Uterus (tissue), 4 donors: ENCODE measurements at places on chromosomes 4 and X.

GRCh38 chr4:123546573-123547060, 150.0 kb downstream of the SPRY1 start:
- no peaks in the 10 kb centered on the region for H3K4me1 ChIP-seq
- H3K4me3 ChIP-seq, result no peak overlapping the region
- H3K36me3 ChIP-seq, result no peaks in the 10 kb centered on the region
- DNase-seq, result no peak
- H3K27me3 ChIP-seq, result no peaks in the 10 kb centered on the region
- H3K27ac ChIP-seq, result no peak overlapping the region

- no peak for DNase-seq
- H3K27ac ChIP-seq, result no peak overlapping the region
- no peak overlapping the region for H3K4me3 ChIP-seq
- no peaks in the 10 kb centered on the region for H3K27me3 ChIP-seq
Observed at GRCh38 chrX:69324851-69325250, 159.6 kb upstream of the PJA1 start.

GRCh38 chr4:26473893-26474292, 16.4 kb downstream of the CCKAR start:
- no peaks in the 10 kb centered on the region for H3K36me3 ChIP-seq
- DNase-seq, result no peak
- H3K27me3 ChIP-seq, result no peaks in the 10 kb centered on the region

- DNase-seq, result no peak
- no peaks in the 10 kb centered on the region for H3K36me3 ChIP-seq
- H3K4me3 ChIP-seq, result no peak overlapping the region
- no peak overlapping the region for H3K27ac ChIP-seq
- no peaks in the 10 kb centered on the region for H3K27me3 ChIP-seq
Observed at GRCh38 chr4:2432991-2433530, 14.3 kb downstream of the CFAP99 start.

GRCh38 chr4:20504146-20504545, 196.1 kb upstream of the PACRGL start:
- no peaks in the 10 kb centered on the region for H3K36me3 ChIP-seq
- no peak overlapping the region for H3K4me3 ChIP-seq
- H3K4me1 ChIP-seq, result no peaks in the 10 kb centered on the region
- DNase-seq, result no peak
- H3K27me3 ChIP-seq, result no peaks in the 10 kb centered on the region
- H3K27ac ChIP-seq, result no peak overlapping the region

GRCh38 chr4:185640811-185641675, 105.7 kb upstream of the PDLIM3 start:
- no peaks in the 10 kb centered on the region for H3K36me3 ChIP-seq
- no peak overlapping the region for H3K4me3 ChIP-seq
- H3K27me3 ChIP-seq, result no peaks in the 10 kb centered on the region
- DNase-seq, result no peak
- no peak overlapping the region for H3K27ac ChIP-seq
- H3K4me1 ChIP-seq, result no peaks in the 10 kb centered on the region

GRCh38 chr4:7044137-7044930, 1.2 kb downstream of the TADA2B start:
- peak overlapping the region; percentile 72 for H3K27ac ChIP-seq
- H3K27me3 ChIP-seq, result no peaks in the 10 kb centered on the region
- H3K4me3 ChIP-seq, result peak overlapping the region; percentile 94

GRCh38 chr4:2285613-2286381, 23.9 kb upstream of the MXD4 start:
- no peaks in the 10 kb centered on the region for H3K4me1 ChIP-seq
- H3K27ac ChIP-seq, result no peak overlapping the region
- no peak for DNase-seq
- no peaks in the 10 kb centered on the region for H3K36me3 ChIP-seq

GRCh38 chrX:39559229-39559628, 538.5 kb downstream of the BCOR start:
- no peak overlapping the region for H3K4me3 ChIP-seq
- H3K27me3 ChIP-seq, result no peaks in the 10 kb centered on the region
- no peak overlapping the region for H3K27ac ChIP-seq
- H3K4me1 ChIP-seq, result no peaks in the 10 kb centered on the region
- no peaks in the 10 kb centered on the region for H3K36me3 ChIP-seq
- no peak for DNase-seq

GRCh38 chr4:1058997-1059665, 47.7 kb downstream of the FGFRL1 start:
- H3K36me3 ChIP-seq, result no peaks in the 10 kb centered on the region
- H3K4me3 ChIP-seq, result no peak overlapping the region
- DNase-seq, result no peak

GRCh38 chr4:181859439-181859838, 383.8 kb upstream of the TENM3 start:
- DNase-seq, result no peak
- no peak overlapping the region for H3K27ac ChIP-seq
- no peak overlapping the region for H3K4me3 ChIP-seq
- no peaks in the 10 kb centered on the region for H3K27me3 ChIP-seq
- H3K36me3 ChIP-seq, result no peaks in the 10 kb centered on the region

DNA sequence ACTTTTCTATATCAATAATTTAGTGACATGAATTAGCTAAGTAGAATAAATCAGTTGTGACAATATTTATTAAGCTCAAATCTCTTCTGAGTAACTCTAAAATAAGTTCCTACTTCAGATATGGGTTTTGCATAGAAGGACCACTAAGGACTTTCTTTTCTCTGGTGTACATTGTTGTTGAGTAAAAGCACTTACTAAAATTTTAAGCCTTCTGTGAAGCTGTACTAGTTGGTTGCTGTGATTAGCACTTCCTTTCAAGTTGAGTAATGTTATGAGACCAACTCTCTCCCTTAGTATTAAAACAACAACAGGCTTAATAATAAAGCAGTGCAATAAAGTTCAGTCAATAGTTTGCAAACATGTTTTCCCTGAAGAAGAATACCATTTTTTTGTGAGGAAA, 667.4 kb upstream of the NDST4 start:
- DNase-seq, result no peak
- H3K27me3 ChIP-seq, result no peaks in the 10 kb centered on the region
- no peaks in the 10 kb centered on the region for H3K36me3 ChIP-seq
- no peak overlapping the region for H3K27ac ChIP-seq

GRCh38 chr4:48862038-48862437, 31.1 kb downstream of the OCIAD1 start:
- no peak for DNase-seq
- no peaks in the 10 kb centered on the region for H3K4me1 ChIP-seq
- no peak overlapping the region for H3K4me3 ChIP-seq

DNA sequence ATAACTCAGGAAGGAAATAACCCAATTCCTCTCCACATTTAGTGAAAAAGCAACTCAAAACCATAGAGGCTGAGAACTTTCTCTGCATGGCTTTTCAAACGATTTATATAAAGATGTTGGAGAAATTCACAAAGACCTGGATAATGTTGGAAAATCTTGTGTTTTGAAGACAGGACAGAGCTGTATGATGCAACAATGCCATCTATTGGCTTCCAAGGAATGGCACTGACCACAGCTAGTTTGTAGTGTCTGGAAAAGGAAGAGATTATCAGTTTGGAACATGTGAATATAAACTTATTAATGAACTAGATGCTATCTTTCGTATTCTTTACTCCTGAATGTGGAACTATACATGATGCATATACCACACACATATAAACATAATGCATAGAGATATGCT, 503.6 kb downstream of the IL1RAPL1 start:
- H3K4me1 ChIP-seq, result no peaks in the 10 kb centered on the region
- no peak overlapping the region for H3K27ac ChIP-seq
- no peak for DNase-seq
- no peak overlapping the region for H3K4me3 ChIP-seq

DNA sequence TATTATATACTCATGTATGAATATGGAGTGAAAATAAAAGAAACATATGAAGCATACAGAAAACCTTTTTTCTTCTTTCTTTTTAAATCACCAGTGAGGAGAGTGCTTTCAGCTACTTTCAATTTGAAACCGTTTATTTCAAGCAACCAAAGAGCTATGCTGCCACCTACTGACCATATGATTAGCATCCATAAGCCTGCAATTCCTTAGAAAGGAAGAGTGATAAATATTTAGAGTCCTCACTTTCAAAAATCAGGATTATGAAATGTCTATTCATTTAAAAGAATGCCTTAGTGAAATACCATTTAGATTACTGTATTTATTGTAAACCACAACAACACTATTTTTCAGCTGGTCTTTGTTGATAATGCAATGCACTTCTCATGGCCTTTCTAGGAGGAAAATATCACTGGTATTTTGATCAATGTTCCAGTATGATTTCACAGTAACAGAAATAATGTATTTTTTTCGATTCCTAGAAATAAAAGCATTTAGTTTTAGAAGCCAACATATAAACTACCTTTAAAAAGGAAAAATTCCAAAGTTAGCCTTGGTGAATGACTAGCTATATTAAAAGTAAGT, 667.6 kb downstream of the PCDH18 start:
- no peak overlapping the region for H3K4me3 ChIP-seq
- no peaks in the 10 kb centered on the region for H3K36me3 ChIP-seq
- H3K4me1 ChIP-seq, result no peaks in the 10 kb centered on the region
- no peak overlapping the region for H3K27ac ChIP-seq
- no peak for DNase-seq

DNA sequence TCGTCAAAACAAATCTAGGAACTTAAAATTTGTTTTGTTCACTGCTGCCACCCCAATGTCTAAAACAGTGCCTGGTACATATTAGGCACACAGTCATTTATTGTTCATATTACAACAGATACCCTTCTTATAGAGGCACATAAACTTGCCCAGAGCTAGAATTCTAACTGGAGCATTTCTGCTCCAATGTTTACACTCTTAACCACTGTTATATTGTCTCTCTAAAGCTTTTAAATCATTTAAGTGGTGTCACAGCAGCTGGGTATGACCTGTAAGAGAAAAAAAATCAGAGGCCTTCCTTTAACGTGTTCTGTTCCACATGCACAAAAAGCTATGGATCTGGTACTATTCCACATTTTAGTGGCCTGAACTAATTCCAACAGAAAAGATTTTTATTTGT, 3.0 kb downstream of the UBE2D3 start:
- no peaks in the 10 kb centered on the region for H3K36me3 ChIP-seq
- peak overlapping the region; percentile 99 for H3K27ac ChIP-seq
- H3K4me3 ChIP-seq, result peak overlapping the region; percentile 60

DNA sequence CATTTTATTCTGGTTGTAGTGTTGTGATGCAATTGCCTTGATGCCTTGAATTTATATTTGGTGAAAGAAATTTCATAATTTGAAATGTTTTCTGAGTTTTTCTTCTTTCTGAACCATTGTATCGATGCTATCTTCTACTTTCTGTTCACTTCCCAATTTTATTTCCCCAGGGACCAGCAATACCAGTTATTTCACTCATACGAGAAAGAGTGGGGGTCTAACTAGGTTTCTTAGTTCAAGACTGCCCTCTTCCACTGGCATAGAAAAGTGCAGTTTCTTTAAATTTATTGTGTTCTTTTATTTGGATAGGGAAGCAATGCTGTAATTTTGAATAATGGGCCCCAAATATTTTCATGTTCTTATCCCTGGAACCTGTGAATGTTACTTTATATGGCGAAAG, 544.0 kb upstream of the ADGRL3 start:
- H3K27ac ChIP-seq, result no peak overlapping the region
- no peaks in the 10 kb centered on the region for H3K27me3 ChIP-seq
- DNase-seq, result no peak
- no peaks in the 10 kb centered on the region for H3K36me3 ChIP-seq
- no peak overlapping the region for H3K4me3 ChIP-seq
- H3K4me1 ChIP-seq, result no peaks in the 10 kb centered on the region

DNA sequence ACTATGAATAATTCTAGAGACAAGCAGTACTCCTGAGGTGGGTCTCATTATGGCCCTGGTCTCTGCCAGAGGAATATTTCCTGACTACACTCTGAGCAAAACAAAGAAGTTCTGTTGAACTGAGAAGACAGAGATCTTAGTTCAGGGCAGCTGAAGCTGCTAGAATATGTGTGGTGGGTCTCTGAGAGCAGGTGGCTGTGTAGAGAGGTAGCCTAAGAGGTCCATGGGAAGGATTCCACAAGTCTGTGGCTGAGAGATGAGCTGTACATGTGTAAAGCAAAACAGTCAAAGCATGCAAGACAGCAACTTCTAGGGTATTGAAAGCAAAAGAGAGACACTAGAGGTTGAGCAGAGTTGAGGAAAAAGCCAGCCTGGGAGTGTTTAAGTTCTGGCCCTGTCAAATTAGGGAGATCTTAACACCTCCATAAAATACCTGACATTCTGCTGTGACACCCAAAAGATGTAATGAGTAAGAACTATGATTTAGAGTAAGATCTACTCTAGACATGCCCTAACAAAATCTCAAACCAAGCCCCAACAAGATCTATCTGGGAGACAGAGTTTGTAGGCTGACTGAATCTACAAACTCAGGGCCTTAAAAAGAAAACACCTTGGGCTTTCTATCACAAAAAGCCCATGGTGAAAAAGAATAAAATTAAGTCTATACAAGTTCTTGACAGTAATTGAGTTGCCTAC, 274.4 kb downstream of the BANK1 start:
- H3K27me3 ChIP-seq, result no peaks in the 10 kb centered on the region
- H3K27ac ChIP-seq, result no peak overlapping the region
- no peaks in the 10 kb centered on the region for H3K36me3 ChIP-seq
- H3K4me1 ChIP-seq, result no peaks in the 10 kb centered on the region
- DNase-seq, result no peak
- no peak overlapping the region for H3K4me3 ChIP-seq

- no peak overlapping the region for H3K4me3 ChIP-seq
- no peaks in the 10 kb centered on the region for H3K27me3 ChIP-seq
- no peak overlapping the region for H3K27ac ChIP-seq
- H3K4me1 ChIP-seq, result no peaks in the 10 kb centered on the region
- no peaks in the 10 kb centered on the region for H3K36me3 ChIP-seq
Observed at GRCh38 chr4:132572210-132572609, 576.9 kb upstream of the PCDH10 start.

DNA sequence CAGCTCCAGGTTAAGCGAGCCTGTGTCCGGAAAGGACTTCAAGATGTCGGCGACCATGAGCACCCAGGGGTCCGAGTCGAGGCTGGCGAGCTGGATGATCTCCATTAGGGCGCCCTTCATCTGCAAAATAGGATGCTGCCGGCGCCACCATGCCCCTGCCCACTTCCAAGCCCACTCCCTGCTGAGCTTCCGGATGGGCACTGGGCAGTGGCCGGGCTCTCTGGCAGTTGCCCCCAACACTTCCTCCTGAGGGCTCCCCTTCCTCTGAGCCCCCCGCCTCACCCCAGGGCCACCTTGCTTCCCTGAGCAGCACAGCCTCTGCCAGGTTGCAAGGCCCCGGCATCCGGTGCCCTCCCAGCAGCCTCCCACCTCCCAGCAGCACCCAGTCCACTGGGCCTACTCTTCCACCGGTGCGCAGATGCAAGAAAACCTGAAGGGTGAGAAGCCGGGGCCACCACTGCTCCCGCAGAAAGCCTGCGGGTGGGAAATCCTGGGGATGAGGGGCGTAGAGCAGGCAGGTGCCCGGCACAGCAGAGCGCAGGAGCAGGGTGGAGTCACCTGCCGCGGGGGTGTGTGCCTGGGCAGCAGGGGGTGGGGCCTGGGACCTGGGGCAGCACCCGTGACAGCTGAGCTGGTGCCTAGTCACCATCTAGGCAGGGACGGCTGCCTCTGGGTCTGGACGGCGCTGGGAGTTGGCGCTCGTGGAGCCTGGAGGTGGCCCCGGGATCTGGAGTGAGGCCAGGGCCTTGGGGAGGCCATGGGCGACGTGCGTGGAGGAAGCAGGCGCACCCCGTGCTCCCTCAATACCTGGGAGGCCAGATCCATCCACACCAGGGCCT, 17.0 kb downstream of the NELFA start:
- H3K27ac ChIP-seq, result no peak overlapping the region
- no peaks in the 10 kb centered on the region for H3K4me1 ChIP-seq
- no peaks in the 10 kb centered on the region for H3K27me3 ChIP-seq
- no peak for DNase-seq

- no peak for DNase-seq
- H3K27me3 ChIP-seq, result no peaks in the 10 kb centered on the region
- no peak overlapping the region for H3K4me3 ChIP-seq
- no peak overlapping the region for H3K27ac ChIP-seq
- H3K36me3 ChIP-seq, result no peaks in the 10 kb centered on the region
- no peaks in the 10 kb centered on the region for H3K4me1 ChIP-seq
Observed at GRCh38 chr4:26873391-26874026, 12.9 kb downstream of the STIM2 start.
